ENCODE measurements at places on chromosomes 5 and 9.

DNA sequence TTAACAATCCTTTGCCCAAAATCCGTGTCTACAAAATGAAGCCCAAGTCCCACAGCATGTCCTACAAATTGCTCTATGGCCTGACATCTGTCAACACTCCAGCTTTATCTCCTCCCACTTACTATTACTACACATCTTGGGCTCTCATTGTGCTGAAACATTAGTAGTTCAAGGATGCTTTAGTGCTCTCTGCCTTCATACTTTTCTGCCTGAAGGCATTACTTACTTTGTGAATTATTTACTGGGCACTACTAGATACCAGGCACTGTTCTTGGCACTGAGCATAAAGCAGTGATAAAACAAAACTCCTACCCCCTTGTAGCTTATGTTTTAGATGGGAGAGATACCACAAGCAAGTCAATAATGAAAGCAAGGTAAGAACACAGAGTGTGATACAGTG, 113.4 kb downstream of the TTLL11 start:
- no peak for DNase-seq

DNA sequence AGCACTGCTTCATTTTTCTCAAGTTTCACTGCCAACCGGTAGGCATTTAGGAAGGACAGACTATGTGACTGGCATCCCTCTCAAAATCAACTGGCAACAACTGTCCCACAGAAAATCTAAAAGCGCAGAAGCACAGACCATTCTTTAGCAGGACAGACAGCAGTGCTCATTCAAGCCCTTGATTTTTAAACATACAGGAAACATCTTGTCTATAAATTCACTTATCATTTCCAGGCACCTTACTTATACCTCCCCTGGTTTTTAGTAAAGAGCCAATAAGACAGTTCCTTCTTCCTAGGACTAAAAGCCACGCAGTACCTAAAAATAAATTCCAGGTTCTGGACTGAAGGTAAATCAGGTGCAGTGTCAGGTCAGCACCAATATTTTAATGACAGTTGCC, 343.2 kb upstream of the WWC1 start:
- no peak for DNase-seq

DNA sequence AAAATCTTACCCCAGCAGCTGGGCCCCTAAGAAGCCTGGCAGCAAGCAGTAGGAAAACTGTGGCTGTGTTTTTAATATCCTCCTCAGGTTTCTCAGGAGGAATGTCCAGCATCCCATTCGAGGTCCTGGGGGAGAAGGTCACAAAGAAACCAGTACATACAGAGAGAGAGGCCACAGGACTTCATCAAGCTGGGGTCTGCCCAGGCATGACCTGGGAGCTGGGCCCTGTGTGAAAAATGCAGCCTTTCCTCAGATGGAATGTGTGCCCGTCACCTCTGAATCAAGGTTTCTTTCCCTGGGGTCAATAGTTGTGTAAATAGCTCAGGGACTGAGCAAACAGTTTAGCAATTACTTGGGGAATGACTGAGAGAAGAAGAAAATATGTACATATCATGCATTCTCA, 33.9 kb upstream of the RAD23B start:
- no peak for DNase-seq

GRCh38 chr5:137095597-137095996, 403.5 kb downstream of the SPOCK1 start:
- DNase-seq = no peak

GRCh38 chr5:118095115-118095514, 893.2 kb downstream of the DTWD2 start:
- no peak for DNase-seq

DNA sequence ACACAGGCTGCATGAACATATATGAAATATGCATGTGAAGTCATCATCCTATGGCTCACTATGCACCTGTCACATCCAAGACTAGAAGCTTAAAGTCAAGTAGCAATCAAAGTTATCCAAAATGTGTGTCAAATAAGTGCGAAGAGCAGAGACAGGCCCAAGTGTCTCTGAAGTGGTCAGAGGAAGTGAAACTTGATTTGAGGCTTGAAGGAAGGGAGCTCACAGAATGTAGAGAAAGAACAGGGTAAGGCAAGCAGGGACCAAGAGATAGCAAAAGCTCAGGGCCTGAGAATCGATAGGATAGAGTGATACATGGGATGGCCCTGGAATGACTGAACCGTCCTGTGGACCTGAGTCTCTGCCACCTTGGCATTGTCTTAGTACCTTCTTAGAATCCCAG, 274.3 kb upstream of the TRPC7 start:
- no peak for DNase-seq

- no peak for DNase-seq
Observed at GRCh38 chr5:140235791-140236551, 61.0 kb downstream of the CYSTM1 start.

- DNase-seq = no peak
Observed at GRCh38 chr9:38110476-38110875, 41.4 kb upstream of the SHB start.

DNA sequence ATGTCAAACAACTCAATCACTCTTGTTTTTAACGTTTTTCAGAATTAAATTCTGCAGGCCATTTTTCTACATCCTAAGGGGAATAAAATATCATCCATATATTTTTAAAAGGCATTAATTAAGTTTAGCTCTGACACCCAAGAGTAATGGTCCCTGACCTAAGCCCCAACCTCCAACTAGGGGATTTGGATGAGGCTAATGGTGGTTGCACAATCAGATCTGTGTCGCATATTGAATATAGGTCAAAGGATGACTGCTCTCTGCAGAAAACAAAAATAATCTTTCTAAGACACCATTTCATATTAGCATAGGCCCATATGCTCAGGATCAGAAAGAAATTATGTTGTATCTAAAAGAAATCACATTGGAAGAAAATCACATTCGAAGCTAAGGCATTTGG, 20.7 kb downstream of the CDH6 start:
- DNase-seq = no peak
